Fibroblast of upper back skin (primary cell): ENCODE measurements at places on chromosomes 16 and 17.

DNA sequence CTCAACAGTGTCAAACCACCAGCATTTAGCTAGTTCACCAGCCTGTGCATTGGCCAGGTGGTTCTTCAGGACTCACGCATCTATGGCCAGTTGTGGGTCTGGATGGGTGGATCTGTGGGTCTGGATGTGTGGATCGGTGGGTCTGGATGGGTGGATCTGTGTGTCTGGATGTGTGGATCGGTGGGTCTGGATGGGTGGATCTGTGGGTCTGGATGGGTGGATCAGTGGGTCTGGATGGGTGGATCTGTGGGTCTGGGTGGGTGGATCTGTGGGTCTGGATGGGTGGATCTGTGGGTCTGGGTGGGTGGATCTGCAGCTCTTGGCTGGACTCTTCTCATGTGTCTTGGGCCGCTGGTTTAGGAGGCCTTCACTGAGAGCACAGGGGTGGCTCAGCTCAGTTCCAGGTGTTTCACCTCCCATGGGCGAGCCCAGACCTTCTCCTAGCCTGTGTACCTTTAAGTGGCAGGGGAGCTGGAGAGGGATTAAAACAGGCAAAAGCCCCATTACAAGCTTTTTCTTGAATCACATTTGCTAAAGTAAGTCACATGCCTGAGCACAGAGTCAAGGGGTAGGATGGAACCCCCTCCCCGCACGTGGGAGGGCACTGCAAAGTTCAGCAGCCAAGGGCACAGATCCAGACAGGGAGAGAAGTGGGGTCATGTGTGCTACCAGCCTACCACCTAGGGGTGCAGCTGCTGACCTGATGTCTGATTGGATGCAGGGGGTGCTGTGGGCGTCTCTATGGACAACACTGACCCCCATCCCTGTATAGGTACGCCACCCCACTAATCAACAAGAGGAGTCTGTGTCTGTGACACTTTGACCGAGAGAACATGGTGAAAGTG, 3.4 kb upstream of the NUBP1 start:
- DNase-seq: no peak

DNA sequence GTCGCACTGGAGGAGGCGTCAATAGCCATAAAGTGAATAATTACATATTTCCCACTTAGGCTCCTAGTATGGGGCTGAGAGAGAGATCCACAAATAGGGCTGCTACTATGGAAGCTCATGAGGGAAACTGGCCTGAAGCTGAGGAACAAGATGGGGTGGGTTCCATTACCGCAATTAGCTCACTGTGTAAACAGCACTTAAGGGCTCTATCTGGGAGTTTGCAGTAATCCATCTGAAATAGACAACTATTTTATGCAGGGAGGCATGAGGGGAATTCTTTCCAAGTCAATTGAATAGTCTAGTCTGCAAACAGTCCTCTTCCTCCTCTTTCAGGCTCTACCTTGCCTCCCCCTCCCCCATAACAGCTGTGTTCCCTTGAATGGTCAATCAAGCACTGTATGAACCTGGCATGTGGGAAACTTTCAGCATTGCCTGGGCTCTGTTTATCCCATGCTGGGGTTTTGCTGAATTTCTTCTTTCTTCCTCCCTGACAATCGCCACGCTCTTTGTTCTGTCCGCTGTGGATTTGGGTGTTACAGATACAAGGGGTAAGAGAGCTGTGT, 56.1 kb upstream of the MAF start:
- DNase-seq: no peak

DNA sequence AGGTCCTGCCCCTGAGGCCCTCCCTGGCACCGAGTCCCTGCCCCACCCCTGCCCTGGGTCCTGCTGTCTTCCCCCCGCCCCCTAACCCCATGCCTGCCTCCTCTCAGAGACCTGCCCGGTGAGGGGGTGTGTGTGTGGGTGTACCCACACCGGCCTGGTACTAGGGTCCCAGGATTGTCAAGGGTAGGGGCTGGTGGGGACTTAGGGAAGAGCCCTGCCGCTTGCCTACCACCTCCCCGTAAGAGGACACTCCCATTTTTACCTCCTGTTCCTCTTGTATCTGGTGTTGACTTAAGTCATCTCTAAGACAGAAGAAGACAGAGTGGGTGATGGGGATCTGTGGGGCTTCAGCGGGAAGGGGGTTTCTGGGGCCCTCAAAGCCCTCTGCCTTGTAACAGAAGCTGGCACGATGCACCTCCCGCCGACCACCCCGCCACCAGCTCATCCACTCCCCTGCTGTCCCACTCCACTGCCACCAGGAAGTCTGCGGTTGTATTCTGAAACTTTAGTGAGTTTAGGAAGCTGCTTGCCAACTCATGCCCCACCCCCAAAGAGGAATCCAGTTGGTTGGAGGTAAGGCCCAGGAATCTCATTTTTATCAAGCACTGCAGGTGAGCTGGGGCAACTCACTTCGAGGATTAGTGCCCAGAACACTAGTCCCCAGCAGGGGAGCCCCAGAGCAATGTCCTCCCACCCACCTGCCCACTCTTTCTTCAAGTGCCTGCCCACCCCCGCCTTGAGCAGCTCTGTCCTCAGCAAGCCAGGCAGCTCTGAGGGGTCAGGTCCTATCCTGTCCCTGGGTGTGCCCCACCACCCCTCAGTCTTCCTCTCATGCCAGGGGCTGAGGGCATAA, 5.6 kb downstream of the SPATA32 start:
- DNase-seq: no peak

DNA sequence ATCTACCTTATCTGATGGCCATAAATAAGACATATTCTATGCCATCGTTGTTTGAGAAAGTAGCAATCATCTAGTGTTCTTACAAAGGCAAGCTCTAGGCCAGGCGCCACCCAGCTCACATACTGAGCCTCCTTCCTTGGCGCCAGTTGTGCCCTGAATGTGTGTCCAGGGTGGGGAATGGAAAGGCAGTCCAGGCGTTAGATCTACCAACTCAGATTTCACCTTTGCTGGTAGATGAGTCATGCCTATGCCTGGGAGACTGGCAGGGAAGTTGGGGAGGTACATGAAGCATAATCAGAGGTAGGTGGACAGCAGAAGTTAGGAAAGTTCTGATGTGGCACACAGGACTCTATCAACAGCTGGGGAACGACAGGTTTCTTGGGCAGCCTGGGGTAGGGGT, 23.6 kb downstream of the SDR42E1 start:
- no peak for DNase-seq

GRCh38 chr17:81481073-81481799, 31.4 kb downstream of the ACTG1 start:
- DNase-seq: peak; percentile 78

GRCh38 chr17:40095351-40095943, 4.9 kb downstream of the NR1D1 start:
- DNase-seq: no peak

- no peak for DNase-seq
Observed at GRCh38 chr17:69450918-69451317, 36.4 kb downstream of the MAP2K6 start.

DNA sequence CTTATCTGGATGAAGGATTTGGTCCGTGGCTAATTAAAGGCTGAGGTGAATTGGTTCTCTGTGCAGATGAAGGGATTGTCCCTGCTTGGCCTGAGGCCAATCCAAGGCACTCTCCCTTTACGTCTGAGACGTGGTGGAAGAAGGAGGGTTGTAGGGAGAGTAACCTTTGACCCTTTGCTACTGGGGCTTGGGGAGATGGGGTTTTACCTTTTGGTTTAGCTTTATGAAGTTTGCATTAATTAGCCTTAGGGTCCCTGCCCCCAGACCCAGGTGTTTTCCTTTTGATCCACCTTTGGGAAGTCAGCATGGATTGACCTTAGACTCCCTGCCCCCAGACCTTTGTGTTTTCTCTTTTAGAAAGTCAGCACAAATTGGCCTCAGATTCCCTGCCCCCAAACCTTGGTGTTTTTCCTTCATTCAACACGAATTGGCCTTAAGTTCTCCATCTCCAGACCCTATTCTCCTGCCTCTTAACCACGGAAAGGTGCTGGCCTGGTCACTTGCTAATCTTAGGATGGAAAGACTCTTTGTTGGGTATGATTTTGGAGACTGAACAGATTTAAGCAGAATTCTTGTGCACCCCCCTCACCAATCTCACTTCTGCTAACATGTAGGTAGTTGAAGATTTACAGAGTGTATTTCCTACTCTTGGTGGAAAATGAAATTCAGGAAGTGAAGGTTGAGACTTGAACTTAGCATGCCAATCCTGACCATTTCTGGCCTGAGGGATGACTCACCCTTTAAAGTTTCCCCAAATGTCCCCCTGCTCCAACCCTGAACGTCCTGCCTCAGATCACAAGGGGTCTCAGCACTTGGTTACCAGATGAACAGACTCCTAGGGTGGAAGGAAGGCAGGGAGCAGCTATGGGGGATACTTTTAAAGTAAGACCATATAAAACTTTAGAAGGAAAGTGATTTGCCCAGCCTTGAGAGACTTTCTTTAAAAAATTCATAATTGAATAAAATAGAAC, 23.1 kb upstream of the MMD start:
- DNase-seq: no peak

DNA sequence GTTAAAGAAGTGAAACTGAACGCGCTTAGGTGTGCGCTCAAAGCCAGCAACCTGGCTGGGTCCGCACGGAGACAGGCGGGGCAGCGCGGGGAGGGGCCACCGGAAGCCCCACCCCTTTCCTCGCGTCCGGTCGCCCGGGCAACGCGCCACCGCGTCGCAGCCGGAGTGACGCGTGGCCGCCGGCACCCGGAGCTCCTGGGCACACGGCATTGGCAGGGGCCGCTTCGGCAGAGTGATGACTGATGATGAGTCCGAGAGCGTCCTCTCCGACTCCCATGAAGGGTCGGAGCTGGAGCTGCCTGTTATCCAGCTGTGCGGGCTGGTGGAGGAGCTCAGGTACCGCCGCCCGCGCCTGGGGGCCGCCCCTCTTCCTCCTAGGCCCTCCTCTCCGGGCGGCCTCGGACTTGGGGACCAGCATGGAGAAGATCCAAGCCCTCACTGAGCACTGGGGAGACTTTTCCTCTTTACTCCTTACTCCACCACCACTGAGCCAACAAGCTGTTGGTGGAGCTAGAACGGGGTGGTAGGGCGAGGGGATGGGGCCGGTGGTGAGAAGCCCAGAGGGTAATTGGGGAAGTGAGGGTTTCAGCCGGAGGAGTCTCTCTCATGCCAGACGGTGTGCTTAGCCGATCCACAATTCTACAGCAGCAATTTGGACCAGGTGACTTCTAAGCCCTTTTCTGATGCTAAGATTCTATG, 44.9 kb downstream of the PRSS54 start:
- peak; percentile 67 for DNase-seq

DNA sequence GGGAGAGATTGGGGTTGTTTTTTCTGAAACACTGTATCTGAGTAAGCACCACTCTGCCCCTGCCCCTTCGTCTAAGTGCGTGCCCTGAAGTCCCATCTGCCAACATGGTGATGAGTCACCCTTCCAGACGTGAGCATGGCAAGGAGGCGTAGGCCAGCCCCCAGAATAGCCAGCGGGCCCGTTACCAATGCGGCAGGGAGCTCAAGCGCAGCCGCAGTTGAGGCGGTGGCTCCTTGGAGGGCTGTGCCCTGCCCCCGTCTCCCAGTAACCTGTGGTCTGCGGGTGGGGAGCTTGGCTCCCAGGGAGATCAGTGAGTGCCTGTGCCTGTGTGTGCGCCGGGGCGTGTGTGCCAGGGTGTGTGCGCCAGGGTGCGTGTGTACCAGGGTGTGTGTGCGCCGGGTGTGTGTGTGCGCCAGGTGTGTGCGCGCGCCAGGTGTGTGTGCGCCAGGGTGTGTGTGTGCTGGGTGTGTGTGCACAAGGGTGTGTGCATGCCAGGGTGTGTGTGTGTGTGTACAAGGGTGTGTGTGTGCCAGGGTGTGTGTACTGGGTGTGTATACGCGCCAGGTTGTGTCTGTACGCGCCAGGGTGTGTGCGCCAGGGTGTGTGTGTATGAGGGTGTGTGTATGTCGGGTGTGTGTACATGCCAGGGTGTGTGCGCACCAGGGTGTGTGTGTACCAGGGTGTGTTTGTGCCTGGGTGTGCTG, 98.6 kb upstream of the CHMP6 start:
- peak; percentile 59 for DNase-seq

- DNase-seq: peak; percentile 60
Observed at GRCh38 chr16:66274335-66275110, 92.0 kb upstream of the CDH5 start.

- DNase-seq: no peak
Observed at GRCh38 chr16:4347010-4347409, 4.1 kb downstream of the PAM16 start.

GRCh38 chr17:17886226-17886625, 49.4 kb upstream of the SREBF1 start:
- no peak for DNase-seq

- peak; percentile 83 for DNase-seq
Observed at GRCh38 chr17:15409721-15410250, 57.6 kb downstream of the CDRT4 start.

GRCh38 chr16:67869653-67870052, 3.2 kb upstream of the EDC4 start:
- no peak for DNase-seq

DNA sequence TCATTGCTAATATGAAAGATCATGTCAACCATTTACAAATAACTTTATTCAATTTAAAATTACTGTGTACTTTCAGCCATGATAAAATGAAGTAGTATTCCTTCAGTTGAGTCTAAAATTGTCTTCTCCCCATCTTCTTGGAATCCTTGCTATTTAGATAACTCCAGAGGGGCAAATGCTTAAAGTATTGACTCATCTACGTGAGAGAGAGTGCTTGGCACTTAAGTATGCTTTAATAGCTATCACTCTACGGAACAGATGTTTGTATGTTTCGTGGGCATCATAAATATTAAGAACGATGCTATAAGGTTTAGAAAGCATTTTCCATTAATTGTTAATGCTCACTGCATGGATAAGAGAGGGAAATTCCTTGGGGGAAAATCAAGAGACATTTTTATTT, 69.3 kb upstream of the MED13 start:
- DNase-seq: peak; percentile 13

DNA sequence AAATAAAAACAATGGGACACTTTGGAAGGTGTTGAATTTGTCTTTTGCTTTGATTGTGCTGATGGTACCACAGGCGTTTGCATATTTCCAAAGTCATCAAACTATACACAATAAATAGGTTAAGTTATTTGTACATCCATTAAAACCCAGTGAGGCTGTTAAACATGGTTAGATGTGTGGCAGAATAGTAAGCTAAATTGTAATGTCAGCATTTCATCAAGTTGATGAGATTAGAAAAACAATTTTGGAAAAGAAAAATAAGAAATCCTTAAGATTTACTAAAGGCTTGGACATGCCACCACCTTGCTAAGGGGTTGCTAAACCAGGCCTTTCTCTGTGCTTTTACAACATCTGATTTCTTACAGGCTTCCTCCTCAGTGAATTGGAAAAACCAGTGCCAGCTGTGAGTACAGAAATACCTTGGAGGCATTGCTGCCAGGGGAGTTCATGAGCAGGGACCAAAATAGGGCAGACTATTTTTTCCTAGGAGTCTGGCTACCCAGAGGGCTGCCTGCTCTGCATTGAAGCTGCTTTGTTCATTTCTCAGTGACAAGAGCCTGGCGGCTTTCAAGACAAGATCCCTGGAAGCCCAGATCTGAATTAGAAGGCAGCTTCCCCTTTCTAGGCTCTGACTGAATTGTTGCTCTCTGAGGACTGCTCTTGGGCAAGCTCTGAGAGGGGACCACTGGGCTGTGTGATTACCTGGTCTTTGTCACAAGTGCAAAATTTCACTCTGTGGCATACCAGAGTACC, 43.4 kb upstream of the CA10 start:
- DNase-seq: no peak

- no peak for DNase-seq
Observed at GRCh38 chr17:74015990-74016389, 187.5 kb upstream of the RPL38 start.

- no peak for DNase-seq
Observed at GRCh38 chr17:2195729-2196128, 107.9 kb downstream of the SMG6 start.
